ENCODE measurements at places on chromosomes 4 and X. TPM values are rescaled to one million over a fixed set of nuclear protein-coding genes. Genes with fewer than 3 reads are reported as not detected.

ERCC6L gene
- total RNA-seq: 7.1 TPM

MAGEA2 gene
- not detected for total RNA-seq

HAUS3 gene
- 11.9 TPM for total RNA-seq

PRKG2 gene
- 3.3 TPM for total RNA-seq

ADAMTS3 gene
- 0.07 TPM for total RNA-seq

XAGE2 gene
- not detected for total RNA-seq

MAGEA10 gene
- not detected for total RNA-seq

PPM1K gene
- total RNA-seq: 4.9 TPM

RBMXL3 gene
- total RNA-seq: not detected

PRPS1 gene
- total RNA-seq: 104 TPM

NAA11 gene
- total RNA-seq: not detected

MAGEB6 gene
- total RNA-seq: not detected

CCKAR gene
- not detected for total RNA-seq

PAGE4 gene
- not detected for total RNA-seq

CT47B1 gene
- not detected for total RNA-seq

F8A2 gene
- total RNA-seq: not detected

HSD17B10 gene
- total RNA-seq: 151 TPM

PCDH7 gene
- 5.7 TPM for total RNA-seq

GLUD2 gene
- 0.35 TPM for total RNA-seq

WFS1 gene
- total RNA-seq: 4.5 TPM

TASL gene
- total RNA-seq: not detected

ADH6 gene
- not detected for total RNA-seq

QRFPR gene
- total RNA-seq: not detected

SLITRK4 gene
- 95.2 TPM for total RNA-seq

FMR1NB gene
- total RNA-seq: not detected

CXCL8 gene
- 1,559 TPM for total RNA-seq

CNKSR2 gene
- total RNA-seq: 14.9 TPM

Measured in NCI-H460 (cell line).